SK-MEL-5 (cell line): ENCODE measurements at places on chromosomes 2 and 18.
A peak's percentile ranks its signal among the peaks of the same experiment; 100 is the strongest.

DNA sequence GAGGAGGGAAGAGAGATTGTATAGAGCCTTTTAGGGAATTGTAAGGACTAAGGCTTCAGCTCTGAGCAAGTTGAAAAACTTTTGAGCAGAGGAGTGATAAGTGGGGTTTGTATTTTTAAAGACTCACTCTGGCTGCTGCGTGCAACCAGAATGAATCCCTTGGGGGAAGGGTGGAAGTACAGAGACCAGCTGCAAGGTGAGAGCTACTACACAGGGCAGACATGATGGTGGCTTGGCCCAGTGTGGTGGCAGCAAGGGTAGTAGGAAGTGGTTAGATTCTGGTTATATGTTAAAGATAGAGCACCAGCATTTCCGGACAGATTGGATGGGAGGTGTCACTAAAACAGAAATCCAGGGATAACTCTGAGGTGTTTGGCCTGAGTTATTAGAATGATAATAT lies 10.1 kb upstream of the SESTD1 start:
- DNase-seq: no peak

DNA sequence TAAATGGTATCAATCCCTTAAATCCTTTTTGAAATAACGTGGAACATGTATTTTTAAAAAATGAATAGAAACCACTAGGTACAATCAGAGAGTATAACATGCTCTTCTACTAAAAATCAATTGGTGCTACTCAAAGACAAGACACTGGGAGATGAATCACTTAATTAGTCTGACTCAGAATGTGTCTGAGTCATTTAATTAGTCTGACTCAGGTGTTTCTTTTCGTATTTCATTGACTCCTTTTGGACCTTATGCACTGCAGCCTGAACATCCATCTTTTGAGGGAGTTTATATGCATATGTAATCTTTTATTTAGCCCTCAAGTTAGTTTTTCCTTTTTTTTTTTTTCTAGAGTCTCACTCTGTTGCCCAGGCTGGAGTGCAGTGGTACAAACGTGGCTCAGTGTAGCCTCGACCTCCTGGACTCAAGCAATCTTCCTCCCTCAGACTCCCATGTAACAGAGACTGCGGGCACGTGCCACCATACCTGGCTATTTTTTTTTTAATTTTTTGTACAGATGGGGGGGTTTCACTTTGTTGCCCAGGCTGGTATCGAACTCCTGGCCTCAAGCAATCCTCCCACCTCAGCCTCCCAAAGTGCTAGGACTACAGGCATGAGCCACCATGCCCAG lies 26.5 kb downstream of the PPP4R3B start:
- peak; percentile 16 for DNase-seq

- peak; percentile 36 for DNase-seq
Measured at GRCh38 chr18:72041313-72042032, 502.7 kb downstream of the CBLN2 start.

GRCh38 chr18:28903306-28903705 lies 726.4 kb upstream of the CDH2 start:
- no peak for DNase-seq

DNA sequence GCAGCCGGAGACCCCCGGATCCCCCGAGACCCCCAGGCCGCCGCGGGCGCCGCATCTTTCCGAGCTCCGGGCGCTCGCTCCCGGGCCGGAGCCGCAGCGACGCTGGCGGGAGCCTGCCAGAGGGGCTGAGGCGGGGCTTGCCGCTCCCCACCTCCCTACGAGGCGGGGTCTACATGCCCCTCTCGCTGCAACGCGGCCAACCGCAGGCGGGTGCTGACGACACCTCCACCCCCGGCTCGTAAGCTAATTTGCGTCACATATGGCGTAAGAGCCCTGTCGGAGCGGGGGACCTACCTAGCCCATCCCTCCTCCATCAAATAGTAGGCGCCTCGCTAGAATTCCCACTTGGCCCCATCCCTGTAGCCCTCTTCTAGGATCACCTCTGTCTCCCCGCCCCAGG lies at the start of gene PTPRN:
Gene PTPRN, minus strand, starts transcription at position 124 of the 400 bp plus-strand sequence. Its CDS starts 69 bp downstream, at position 55.
- DNase-seq: no peak

- DNase-seq: no peak
Measured at GRCh38 chr18:44909191-44909719, 228.6 kb downstream of the SETBP1 start.

DNA sequence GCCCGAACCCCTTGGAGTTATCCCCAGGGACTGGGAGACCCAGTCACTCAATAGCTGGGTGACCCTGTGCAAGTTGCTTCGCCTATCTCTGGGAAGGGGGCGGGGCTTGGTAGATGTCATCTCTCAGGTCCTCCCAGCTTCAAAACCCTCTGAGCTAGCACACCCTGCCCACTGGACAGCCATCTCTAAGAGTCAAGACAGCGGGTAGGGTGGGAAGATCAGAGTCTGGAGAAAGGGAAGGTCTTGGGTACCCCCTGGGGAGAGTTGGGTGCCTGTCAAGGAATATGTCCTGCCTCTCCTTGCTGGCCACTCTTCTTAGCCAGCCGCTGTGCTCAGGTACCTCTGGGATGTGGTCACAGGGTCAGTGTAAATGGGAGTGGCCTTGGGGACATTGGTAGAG lies 8.0 kb downstream of the GLI2 start:
- DNase-seq: no peak

DNA sequence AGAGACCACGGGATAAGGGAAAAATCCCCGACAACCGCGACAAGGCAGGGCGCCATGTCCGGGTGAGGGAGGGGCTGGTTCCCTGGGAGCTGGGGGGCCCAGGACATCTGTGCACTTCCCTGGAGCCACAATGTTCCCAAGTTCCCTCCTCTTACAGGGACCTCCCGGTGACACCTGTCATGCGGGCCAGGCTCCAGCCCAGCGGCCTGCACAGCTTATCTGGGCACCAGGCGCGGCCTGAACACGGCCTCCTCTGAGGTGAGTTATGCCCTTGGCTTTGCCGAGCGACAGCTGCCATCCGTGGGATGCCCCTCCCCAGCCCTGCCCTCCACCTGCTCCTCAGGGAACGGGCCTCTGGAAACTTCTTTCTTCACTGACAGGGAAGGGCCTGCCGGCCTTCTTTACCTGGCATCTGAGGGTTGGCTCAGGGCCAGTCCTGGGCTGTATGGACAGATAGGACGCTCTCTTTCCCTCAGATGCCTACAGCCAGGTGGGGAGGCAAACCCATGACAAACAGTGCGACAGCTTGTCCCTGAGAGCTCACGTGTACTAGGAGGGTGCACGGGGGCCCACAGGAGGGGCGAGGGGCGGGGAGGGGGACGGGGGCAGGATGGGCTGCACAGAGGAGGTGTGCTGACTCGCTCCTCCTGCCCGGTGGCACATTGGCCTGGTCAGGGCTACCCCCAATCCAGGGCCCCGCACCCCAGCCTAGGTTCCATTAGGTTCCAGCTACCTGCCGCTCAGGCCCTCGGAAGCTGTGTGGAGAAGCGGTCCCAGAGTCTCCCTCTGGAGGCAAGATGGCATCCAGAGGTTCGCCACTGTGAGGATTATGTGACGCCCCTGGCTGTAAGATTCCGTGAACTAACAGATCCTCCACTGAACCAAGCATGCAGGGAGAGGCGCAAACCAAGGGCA lies 34.9 kb upstream of the HPCAL1 start:
- no peak for DNase-seq

- no peak for DNase-seq
Measured at GRCh38 chr2:70510313-70510712, 43.3 kb downstream of the TGFA start.

- DNase-seq: peak; percentile 86
Measured at GRCh38 chr2:136081582-136082210, 36.3 kb downstream of the CXCR4 start.

DNA sequence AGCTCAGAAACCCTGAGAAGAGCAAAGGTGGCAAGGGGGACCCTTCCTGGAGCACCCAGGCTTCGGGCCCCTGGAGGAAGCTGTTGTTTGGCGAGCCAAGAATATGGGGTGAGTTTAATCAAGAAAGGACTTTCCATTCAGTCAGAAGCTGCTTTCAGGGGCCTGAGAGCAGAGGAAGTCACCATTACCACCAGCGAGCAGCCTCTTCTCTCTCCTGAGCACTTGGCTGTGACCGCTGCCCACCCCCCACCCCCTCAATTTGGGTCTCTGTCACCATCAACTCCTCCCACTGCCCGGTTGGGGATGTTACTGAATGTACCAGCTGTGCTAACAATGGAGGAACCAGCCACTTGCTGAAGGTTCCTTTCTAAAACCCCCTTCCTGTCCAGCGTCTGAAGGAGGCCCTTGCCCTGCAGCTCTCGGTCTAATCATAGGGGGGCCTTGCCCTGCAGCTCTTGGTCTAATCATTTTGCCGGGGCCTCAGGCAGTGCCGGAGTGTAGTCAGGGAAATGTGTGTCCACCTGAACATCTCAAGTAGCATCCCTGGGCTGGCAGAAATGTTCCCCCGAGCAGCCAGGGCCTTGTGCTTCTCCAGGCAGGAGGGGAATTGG lies 943 bp downstream of the INPP5D start:
- no peak for DNase-seq

DNA sequence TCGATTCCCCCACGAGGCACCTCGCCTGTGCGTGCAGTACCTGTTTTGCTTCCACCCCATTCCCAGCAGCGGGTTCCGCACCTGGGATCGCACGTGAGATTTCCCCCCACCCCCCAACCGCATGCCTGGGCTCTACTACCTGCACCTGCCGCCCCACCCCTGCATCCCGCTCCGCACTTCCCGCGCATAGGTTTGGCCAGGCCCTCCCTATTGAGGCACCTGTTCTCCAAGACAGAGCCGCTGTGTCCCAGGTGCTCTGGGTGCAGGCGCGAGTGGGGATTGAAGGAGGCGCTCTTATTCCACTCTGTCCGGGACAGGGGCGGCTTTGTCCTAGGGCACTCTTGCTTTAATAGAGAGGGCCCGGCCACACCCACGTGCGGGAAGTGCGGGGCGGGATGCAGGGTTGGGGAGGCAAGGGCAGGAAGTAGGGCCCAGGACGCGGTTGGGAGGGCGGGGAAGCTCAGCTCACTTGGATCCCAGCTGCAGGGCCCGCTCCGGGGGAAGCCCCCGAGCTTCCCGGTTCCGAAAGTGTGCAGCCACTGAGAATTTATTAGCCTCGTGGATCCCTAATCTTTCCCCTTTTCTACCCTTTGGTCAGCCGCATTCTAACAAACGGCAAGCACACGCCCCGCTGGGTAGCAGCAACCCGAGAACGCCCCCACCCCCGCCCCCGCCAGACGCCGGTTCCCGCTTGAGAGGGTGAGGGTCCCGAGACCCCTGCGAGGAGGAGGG lies 670 bp upstream of the MOCOS start:
- DNase-seq: peak; percentile 51

DNA sequence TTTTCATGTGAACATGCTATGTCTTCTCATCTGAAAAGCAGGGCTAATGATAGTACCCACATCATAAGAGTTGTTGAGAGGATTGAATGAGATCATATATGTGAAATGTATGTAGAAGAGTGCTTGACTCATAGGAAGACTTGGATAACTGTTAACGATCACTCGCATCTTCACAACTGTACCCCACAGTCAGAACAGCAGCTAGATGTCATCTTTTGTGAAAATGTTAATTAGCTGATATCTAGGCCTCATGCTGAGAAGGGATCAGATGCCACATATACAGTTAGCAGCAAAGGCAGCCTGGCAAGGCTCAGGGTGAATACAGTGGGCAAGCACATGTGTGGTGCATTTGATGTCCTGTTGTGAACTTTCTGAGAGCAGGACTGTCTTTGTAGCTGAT lies 24.2 kb downstream of the MAP3K20 start:
- DNase-seq: no peak

GRCh38 chr2:191612496-191612895 lies 65.4 kb upstream of the NABP1 start:
- DNase-seq: no peak

DNA sequence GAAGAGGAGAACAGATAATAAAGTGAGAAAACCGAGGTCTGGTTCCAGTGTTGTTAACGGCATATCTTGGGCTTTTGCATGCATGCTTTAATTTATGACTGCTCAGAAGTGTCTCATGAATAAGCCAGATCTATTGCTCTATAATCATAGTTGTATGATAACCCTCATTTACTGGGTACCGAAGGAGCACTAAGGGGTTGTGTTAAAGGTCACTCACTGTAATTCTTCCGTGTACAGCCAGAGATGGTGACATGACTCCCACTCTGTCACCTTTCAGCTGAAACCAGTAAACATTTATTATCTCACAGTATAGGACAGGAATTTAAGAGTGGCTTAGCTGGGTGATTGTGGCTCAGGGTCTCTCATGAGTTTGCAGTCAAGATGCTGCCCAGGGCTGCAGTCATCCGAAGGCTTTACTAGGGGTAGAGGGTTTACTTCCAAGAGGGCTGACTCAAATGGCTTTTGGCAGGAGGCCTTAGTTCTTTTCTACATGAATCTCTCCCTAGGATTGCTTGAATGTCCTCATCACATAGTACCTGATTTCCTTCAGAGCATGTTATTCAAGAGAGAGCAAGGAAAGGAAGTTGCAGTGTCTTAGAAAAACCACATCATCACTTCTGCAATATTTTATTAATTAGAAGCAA lies 107.0 kb downstream of the NAB1 start:
- no peak for DNase-seq

DNA sequence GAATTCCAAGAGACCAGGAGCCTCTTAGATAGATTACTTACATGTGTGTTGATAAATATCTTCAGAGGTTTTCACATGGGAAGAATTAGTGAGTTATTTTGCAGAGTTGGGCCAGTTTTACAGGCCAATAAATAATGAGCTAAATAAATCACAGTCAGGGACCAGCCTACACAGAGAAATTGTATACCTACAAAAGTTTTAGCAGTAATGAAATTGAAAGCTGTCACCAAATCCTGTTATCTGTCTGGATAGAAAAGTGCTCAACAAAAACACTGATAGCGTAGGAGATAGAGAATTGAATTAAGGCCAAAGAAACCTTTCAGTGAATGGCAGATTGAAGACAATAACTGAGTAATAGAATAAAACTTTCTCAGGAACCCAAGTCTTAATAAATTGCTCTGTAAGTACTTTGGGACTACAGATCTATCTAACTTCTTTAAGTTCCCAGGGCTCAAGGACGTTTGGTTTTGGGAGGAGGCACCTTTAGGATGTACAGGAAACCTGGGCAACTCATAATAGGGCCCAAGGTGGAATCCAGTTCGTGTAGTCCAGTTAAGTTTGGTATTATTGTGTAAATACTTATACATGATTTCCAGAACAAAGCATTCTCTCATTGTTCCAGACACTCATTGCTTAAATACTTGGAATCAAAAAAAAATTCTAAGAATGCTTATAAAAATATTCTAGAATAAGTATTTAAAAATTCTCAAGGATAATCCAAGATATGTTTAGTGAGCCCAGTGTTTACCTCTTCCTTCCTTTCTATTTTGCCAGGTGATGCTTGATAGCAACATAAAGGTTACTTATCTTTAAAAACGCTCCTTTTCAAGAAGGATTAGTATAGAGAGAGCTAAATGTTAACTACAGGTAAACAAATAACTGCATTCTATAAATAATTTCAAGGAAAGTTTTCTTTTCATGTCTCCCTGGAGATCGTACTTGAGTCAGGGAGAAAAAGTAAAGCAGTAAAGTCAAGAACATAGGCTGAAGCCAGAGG lies 134.5 kb downstream of the NCKAP5 start:
- no peak for DNase-seq

- DNase-seq: no peak
Measured at GRCh38 chr2:122179492-122180165, 424.2 kb downstream of the TSN start.

- no peak for DNase-seq
Measured at GRCh38 chr2:174902506-174903263, 102.5 kb downstream of the CHN1 start.
